ENCODE measurements at places on chromosomes 4 and X. TPM values are rescaled to one million over a fixed set of nuclear protein-coding genes. Genes with fewer than 3 reads are reported as not detected.

DNA sequence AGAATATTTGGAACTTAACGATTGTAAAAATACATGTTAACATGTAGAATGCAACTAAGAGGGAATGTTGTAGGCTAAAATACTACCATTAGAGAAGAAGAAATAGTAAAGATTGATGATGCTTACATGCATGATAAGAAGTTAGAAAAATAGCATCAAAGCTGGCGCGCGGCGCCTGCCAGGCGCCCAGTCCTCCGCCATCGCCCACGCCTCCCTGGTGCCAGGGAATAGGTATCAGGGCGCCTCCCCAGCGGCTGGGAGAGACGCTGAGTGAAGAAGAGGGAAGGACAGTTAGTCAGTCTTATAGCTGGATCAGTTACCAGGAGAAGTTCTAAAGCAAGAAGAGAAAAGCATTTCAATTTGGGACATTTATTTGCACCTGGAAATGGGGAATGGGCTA is 36.0 kb downstream of the NSUN7 start:
- no peak for DNase-seq

- DNase-seq = no peak
Observed at GRCh38 chr4:39429476-39430334, 23.0 kb downstream of the KLB start.

DNA sequence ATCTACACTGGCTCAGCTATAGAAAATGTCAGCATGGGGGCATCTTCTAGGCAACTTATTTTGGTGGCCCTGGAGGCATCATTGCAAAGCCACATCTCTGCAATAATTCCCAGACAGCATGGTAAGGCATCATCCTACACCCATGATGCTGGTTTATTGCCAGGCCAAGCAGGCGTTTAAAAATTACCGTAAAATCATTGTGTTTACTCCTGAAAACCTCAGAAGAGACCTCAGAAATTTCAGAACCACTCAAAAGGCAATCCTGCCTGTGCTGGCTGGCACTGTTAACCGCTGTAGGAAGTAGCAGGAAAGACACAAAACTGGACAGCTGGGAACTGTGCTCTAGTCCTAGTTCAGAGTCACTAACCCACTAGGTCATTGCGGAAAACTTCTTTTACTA is 63.2 kb downstream of the MID1 start:
- DNase-seq = no peak

DNA sequence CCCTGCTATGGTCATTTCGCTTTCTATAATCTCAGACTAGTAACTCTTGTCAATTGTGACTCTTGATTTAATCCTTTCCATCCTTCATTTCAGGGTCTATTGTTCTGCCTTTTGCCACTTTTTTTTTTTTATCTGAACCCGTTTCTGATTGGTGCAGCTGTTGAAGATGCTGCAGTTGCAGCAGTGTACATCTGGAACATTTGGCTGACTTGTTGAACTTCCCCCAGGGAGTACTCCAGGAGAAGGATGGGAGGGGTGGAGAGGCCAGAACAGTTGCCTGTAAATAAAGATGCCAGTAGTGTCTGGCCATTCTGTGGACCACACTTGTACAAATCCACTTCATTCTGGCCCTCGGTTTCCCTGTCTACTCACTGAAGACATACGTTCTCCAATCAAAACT is 1.0 kb upstream of the EDA start:
- DNase-seq = no peak

DNA sequence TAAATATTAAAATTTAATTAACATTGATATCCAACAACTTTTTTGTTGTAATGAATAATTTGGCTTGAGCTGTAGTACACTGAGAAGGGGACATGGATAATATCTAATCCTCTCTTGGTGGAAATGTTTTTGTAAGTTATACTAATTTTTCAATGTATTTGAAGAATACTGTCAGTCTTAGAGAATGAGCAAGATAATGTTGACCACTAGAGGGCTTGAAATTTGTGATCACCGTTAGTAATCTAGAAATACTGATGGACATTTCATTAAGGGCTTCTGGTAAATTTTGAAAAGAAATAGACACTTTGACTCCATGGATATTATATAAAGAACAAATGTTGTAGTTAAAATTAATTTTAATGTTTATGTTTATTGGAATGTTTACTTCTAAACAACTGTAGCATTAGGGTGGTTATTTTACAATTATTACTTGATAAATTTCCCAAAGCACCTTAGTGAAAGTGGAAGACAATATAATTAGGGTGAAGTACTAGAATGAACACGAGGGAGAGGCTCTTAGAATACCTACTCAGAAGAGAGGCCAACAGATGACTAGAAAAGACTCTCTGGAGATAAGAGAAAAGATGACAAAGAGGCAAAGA is 20.0 kb upstream of the CAMK2D start:
- no peak for DNase-seq

DNA sequence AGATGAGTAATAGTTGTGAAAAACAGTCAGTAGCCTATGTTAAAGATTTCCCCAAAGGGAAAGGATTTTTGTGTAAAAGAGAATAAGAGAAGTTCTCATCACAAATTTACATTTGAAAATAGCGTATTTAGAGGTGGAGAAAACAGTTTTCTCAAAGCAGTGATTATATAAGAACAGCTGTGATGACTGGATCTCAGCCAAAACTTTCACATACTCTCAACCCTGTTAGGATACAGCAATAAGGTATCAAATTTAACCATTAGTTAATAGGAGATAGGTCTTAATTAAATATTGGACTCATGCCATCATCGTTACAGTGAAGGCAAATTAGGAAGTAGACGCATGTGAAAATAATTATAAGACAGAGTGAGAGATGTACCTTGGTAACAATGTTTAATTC is 622.7 kb downstream of the PCDH18 start:
- DNase-seq = no peak

Gene C4orf50
- polyA plus RNA-seq = not detected

Gene ESX1
- polyA plus RNA-seq = not detected

Gene DACH2
- 0.61 TPM for polyA plus RNA-seq

All from AG04450 (cell line).